CD4-positive, CD25-positive, alpha-beta regulatory T cell (primary cell): ENCODE measurements at places on chromosomes 6 and 20.

DNA sequence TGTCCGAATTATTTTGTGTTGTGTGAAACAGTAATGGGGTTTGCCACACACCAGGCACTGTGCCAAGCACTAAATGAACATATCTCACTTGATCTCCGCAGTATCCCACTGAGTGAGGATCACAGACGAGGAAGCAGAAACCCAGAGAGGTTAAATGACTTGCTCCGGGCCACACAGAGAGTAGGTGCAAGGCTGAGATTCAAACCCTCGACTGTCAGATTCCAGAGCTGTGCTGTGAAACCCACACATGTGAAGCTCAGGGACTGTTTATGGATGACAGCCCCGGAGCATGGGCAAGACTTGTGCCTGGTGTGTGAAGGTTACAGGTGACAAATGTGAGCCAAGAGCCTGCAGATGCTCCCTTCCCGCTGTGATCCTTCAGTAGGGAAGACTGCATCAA, 87.8 kb upstream of the SIRPA start:
- DNase-seq = no peak

GRCh38 chr6:152338335-152339125, 298.6 kb downstream of the SYNE1 start:
- DNase-seq = peak; percentile 28

GRCh38 chr6:136059308-136059707, 190.8 kb downstream of the MTFR2 start:
- no peak for DNase-seq

GRCh38 chr20:32598606-32599005, 13.5 kb upstream of the NOL4L start:
- DNase-seq = no peak

DNA sequence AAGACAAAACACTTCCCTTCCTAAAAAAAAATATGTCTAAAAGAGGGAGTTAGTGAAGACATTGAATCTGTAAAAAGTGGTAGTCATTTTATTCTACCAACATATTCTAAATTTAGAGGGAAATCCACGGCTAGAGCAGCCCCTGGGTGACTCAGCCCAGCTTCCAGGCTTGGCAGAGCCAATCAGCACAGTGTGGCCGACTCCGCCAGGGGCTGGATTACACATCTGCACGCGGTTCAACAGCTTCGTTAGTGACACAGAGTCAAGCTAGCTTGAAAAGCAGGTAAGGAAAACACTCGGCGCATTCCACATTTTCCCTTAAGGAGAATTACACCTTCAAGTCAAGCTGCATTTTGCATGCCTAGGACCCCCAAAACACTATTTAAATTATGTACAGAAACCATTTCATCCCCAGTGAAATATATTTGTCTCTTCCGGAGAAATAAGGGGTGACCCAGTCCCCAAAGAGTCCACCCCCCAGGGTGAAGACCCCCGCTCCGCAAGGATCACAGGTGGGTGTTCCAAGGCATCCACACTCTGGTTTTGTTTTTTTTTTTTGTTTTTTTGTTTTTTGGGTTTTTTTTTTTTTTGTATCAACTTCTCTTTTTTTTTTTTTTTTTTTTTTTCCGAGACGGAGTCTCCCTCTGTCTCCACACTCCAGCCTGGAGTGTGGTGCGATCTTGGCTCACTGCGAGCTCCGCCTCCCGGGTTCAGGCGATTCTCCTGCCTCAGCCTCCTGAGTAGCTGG, 58.4 kb upstream of the ARID1B start:
- no peak for DNase-seq

GRCh38 chr6:3623451-3624249, 127.9 kb downstream of the PXDC1 start:
- no peak for DNase-seq

DNA sequence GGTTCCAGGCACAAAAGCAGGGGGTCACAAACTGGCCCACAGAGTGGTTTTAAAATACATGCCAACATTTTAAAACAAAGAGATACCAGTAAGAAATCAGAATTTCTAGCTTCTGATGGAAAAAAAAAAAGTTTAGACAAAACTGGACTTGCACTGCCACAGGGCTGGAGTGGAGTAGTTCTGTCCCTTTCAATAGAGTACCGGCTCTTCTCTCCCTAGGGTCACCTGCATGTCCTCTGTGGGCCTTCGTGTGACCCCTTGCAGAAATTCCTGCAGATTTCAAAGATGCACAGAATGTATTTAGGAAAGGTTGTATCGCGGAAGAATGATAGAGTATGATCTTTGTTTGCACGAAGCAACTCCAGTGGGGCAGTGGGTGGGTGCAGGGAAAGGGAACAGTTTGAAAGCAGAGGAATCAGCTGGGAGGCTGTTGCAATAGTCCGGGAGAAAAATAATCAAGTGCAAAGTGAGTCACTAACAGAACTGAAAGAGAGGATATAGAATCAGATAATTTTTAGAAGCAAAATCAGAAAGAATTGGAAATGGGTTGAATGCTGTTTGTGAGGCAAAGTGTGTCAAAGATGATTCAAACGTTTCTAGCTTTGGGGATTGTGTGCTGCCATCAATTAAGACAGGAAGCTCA, 97.3 kb upstream of the STXBP5 start:
- DNase-seq = no peak

- DNase-seq = no peak
These were observed 6.7 kb downstream of the RAET1G start for GRCh38 chr6:149915970-149916865.

- peak; percentile 67 for DNase-seq
These were observed 119.0 kb downstream of the RTN4IP1 start for GRCh38 chr6:106510090-106510970.

- no peak for DNase-seq
These were observed 129.8 kb upstream of the SMLR1 start for GRCh38 chr6:130697271-130697994.

DNA sequence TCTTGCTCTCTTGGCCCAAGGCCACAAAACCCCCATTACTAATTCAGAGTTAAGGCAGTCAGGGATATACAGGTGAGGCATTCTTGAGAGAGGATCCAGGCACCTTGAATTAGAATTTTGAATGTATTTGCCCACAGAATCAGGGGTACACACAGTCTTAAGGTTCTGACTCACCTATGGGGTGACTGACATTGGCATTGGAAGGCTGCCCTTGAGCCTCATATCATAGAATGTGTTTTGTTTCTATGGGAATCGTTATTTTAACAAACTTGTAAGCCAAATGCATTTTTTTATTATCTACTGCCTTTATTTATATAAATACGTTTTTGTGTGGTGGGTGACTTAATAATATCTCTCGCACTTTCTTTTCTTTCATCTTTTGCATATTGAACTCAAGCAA, 218.6 kb upstream of the CITED2 start:
- no peak for DNase-seq

DNA sequence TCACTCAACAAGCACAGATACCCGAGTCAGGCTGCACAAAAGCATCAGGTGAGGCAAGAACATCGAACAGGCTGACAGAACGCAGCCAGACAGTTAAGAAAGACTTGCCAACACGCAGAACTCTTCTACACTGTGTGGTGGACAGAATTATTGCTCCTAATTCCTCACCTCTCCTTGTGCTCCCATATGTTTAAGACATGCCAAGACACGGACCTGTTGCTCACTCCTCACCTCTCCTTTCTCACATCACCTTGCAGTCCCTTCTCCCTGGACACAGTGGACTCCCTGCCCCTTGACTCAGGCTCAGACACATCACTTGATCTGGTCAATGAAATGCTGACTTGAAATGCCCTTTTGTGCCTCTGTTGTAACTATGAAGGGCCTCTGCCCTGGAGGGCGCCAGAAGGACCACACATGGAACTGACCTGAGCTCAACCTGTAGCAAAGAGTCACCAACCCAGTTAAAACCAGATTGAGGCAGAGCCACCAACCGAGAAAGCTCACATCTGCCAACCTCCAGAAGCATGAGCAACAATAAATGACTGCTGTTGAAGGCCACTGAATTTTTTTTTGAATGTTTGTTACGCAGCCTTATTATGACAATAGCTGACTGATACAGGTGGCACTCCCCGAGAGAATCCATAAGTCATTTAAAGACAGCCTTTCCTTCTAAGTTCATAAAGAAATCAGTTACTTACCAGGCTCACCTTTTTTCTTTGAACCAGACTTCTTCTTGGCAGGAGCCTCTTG, 24.0 kb downstream of the RRBP1 start:
- DNase-seq = no peak

DNA sequence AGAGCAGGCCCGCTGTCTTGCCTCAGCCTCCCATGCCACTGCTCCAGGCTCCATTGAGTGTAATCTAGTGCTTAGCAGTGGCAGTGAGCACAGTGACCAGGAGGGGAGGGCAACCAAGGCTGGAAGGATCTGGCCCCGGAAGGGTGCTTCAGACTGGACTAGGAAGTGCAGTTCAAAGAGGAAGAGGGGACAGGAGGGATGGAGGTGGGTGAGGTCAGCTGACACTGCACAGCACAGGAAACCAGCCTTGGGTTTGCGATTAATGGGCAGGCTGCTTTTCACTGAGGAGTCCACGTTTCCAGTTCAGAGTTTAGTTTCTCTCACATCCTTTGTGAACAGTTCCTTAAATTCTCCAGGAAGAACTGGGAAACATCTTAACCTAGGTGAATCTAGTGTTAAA, 46.9 kb downstream of the CDS2 start:
- no peak for DNase-seq

GRCh38 chr6:40874495-40874894, 164.5 kb downstream of the UNC5CL start:
- no peak for DNase-seq

GRCh38 chr6:25155211-25155610, 124.0 kb upstream of the CARMIL1 start:
- DNase-seq = no peak

DNA sequence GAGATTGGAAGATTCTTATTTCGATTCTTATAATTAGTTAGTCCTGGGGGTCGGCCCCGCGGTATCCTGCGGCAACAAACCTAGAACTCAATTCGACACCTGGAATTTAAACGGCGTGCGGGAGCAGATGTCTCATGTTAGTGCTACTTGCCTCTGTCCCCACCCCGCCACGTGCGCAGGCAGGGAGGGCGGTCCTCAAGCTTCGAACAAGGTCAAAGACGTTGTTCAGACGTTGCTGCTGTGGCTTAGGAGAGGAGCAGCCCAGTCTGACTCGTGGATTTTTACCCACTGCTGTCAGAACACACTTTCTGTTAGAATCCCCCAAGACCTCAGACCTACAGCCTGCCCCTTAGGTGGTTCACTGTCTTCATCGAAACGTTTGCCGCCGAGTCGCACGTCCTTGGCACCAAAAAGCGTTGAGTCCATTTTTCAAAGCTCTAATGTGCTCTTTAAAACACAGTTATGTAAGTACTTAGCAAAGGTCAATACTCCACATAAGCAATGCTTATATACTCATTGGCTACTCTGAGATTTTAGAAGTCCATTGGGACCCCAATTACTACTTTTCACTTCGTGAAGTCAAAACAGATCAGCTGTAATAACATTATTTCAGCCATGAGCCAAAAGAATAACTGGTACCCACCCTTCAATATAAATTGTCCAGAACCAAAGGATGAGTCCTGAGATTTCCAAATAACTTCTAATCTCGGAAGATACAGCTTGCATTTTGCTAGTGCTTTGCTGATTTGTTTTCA, 2.7 kb upstream of the C6orf62 start:
- no peak for DNase-seq

- DNase-seq = no peak
These were observed 51.3 kb downstream of the CD109 start for GRCh38 chr6:73747289-73747688.

- peak; percentile 6 for DNase-seq
These were observed 44.6 kb downstream of the TSBP1 start for GRCh38 chr6:32327103-32327502.

DNA sequence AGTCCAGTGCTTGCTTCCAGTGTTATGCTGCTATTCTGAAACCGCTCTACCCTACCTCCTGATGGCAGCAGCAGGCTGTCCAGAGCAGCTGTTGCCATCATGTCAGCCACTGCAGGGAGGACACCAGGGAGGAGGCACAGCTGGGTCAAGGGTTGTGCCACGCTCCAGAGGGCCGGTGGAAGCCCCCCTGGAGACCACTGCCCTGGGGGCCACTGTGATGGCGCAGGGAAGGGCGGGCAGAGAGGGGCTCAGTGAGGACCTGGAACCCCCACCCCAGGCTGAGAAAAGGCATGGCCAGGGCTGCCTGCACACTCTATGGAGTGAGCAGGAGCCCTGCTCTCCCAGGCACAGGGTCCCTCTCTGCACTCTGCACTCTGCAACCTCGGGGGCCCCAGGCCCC, 271.3 kb upstream of the BTBD3 start:
- no peak for DNase-seq

- DNase-seq = no peak
These were observed 44.1 kb upstream of the GCM1 start for GRCh38 chr6:53192682-53193188.

- DNase-seq = no peak
These were observed 437.8 kb downstream of the UTRN start for GRCh38 chr6:144722925-144723324.

GRCh38 chr6:126033696-126034095, 47.4 kb downstream of the TRMT11 start:
- no peak for DNase-seq

DNA sequence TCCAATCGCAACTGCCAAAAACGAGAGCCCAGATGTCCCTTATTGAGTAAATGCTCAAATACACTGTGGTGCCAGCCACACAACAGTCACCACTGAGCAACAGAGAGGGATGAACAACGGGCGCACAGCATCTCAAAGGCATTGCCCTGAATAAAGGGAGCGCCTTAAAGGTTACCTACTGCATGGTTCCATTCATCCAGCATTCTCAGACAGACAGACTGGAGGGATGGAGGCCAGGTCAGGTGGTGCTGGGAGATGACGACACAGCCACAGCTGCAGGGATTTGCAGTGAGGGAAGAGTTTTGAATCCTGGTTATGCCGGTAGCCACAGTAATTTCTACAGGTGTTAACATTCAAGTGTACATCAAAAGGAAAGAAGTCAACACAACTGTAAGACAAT, 615.5 kb upstream of the AGPAT4 start:
- no peak for DNase-seq

DNA sequence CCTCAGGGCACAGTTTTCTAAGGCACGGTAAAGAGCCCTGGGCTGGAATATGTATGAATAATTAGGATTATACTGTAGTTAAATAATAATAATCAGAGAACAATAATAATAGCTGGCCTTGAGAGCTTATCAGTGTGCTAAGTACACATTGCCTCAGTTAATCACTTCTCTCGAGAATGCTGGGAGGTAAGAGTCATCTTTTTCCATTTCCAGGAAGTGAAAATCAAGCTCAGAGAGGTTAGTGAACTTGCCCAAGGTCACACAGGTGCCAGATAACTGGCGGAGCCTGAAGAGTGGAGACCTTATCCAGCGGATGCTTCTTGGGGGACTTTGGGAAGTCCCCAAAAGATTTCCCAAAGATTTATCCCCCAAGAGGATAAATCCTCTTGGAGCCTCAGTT, 19.4 kb upstream of the CBFA2T2 start:
- DNase-seq = no peak

- no peak for DNase-seq
These were observed 30.6 kb downstream of the DACT2 start for GRCh38 chr6:168288781-168289570.

DNA sequence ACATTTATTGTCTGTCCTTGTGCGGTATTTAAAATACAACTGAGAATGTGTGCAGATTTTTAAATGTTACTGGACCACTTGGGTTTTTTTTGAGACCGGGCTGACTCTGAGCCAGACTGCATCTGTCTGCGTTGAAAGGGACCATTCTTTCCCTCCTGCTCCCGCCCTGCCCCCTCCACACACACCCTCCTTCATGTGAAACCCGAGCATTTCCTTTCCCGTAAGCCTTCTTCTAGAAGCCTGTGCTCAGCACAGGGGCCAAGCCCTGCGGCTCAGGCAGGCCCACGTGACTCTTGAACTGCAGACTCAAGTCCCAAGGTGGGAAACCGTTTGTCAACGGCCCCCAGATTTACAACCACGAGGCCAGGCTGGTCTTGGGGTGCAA, 82.7 kb upstream of the FOXC1 start:
- no peak for DNase-seq

GRCh38 chr6:148854096-148854495, 107.3 kb downstream of the UST start:
- no peak for DNase-seq
